Fibroblast of upper back skin (primary cell): ENCODE measurements at places on chromosomes 1 and 21.
A peak's percentile ranks its signal among the peaks of the same experiment; 100 is the strongest.

- no peak for DNase-seq
Observed at GRCh38 chr1:9770298-9770697, 53.5 kb downstream of the CLSTN1 start.

GRCh38 chr1:10401281-10401680, 2.4 kb downstream of the PGD start:
- DNase-seq, result peak; percentile 54

DNA sequence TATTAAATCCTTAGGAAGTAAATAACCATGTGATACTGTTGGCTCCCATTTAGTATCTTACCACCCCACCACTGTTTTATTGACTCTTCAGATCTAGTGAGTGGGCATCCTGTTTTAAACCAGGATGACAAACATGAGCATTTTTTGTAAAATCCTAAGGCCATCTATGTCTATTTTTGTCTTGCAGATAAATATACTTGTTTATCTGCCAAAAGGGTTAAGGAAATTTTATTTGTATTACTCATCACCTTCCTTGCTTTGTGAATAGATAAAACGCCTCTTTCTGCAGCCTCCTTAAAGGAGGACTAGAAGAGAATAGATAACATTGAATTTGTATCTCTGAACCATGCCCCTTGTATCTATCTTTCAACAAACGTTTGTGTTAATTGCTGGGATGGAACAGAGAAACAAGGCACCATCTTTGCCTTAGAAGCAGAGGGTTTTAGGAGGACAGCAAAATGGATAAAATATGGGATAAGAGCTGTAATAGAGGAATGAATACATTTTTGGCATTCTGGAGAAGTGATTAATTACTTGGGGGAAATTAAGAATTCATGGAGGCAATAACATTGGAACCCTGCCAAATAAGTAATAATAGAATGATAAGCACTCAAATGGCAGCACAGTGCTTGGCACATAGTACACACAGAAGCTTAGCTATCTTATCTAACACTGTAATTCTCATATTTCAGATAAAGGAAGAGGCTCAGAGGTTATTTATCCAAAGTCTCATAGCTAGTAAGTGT, 14.7 kb downstream of the YTHDF2 start:
- peak; percentile 64 for DNase-seq

DNA sequence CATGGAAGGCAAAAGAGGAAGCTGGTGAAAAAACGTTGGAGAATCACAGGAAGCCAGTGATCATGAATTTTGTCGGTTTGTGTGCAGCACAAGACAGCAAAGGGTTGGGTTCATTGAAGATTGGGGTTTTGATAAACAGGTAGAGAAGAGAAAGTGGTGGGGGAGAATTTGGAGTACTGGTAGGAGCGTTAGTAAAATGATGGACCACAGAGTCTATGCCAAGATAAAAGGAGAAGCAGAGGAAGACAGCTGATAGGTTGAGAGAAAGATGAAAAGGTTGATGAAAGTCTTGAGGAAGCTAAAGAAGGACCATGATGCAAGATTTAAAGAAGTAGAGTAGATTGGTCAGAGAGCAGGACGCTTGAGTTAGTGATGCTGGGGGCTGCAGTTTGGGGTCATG, 156.8 kb upstream of the POU3F1 start:
- DNase-seq, result no peak

DNA sequence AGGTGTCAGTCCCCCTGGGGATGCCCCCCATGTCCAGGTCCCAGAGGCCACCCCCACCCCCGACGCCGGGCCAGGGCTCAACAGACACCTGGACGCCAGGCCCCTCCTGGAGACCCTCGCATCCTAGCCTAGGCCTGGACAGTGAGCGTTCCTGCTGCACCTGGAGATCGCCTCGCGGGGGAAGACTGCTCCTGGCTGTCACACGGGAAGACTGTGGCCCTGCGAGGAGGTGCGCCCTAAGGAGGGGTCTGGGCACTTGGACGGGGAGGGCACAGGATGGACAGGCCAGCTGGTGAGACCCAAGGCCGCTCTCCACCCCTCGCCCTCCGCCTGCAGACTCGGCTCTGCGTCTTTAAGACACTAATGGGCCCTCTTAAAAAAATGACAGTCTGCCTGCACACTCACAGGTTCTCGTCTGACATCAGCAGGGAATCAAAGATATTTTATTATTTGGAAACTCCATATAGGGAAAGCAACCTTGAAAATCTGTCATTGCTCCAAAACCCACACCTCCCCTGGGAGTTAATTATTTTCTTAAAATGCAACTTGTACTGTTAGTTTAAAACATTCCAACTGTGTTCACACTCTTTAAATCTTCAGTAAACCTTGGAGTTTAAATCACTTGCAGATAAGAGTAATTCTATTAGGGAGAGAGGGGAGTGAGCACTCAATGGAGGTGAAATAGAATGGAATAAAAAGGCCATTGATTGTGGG, 45.6 kb upstream of the ACTRT2 start:
- no peak for DNase-seq
